ENCODE measurements at places on chromosomes 3 and 15.

- DNase-seq, result no peak
Measured at GRCh38 chr3:45921158-45922038, 21.9 kb upstream of the CXCR6 start.

DNA sequence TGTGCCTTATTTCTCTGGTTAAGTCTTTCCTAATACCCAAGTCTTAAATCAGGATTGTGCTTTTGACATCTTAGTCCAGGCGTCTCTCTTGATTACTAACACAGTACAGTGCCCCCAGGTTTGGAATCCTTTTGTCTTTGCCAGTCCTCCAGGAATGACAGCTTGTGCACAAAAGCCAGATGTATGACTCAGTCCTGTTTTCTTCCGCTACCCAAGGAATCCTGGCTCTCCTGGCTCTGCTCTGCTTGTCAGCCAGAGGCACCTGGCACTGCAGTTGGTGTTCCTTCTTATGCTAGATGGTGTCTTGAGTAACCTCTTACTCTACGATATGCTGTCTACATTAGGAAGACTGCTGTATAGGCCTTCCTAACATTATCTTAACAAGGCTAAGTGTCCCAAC is 728.2 kb upstream of the NECTIN3 start:
- DNase-seq, result no peak

- no peak for DNase-seq
Measured at GRCh38 chr3:99119385-99119784, 217.9 kb upstream of the DCBLD2 start.

GRCh38 chr15:59622289-59622688 is 10.7 kb downstream of the GCNT3 start:
- DNase-seq, result no peak

GRCh38 chr3:113002679-113003078 is 11.9 kb downstream of the GTPBP8 start:
- DNase-seq, result no peak

DNA sequence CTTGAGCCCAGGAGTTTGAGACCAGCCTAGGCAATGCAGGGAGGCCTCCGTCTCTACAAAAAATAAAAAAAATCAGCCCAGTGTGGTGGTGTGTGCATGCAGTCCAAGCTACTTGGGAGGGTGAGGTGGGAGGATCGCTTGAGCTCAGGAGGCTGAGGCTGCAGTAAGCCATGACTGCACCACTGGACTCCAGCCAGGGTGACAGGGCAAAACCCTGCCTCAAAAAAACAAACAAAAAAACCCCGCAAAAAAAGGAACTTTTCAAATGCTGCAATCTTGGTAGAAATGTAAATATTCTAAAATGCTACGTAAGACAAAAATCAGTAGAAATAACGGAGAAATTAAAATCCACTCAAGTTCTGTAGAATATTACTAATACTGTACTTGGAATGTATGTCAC is 108.1 kb upstream of the MELTF start:
- DNase-seq, result no peak

DNA sequence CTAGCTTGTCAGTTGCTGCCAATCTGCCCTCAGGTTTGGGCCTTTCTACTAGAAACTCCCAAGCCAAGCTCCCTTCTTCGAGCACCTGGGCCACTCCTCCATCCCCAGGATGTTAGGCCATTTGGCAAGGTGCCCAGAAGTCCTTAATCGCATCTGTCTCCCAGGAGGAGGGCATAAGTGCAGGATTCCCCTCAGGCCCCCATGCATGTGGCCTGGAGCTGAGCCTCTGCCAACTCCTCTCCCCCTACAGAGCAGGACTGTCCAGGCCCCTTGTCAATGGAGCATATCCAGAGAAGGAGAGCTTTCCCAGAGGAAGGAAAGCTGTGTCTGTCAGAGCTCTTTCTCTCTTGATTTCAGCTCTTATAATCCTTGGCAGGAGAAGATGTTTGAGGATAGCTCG is 182.6 kb upstream of the ROPN1 start:
- DNase-seq, result peak; percentile 34

DNA sequence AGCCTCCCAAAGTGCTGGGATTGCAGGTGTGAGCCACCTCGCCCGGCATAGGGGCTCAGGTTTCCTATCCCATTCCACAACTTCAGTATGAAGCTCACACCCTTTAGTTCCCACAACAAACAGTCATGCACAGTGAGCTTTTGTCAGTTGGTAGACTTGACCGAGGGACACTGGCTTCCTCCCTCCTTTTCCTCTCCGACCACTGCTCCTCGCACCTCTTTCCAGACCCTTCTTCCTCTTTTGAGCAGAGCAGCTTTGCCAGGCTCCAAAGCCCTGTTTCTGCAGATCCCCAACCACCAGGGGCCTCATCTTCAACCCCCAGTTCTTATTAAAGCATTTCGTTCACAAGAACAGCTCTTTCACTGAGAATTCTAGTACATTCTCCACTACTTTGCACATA is 12.7 kb upstream of the CILP start:
- no peak for DNase-seq

GRCh38 chr15:66996094-66996493 is 69.3 kb upstream of the SMAD3 start:
- no peak for DNase-seq

GRCh38 chr3:187994221-187995042 is 159.5 kb upstream of the LPP start:
- DNase-seq, result no peak

GRCh38 chr15:96764946-96765345 is 434.4 kb downstream of the NR2F2 start:
- no peak for DNase-seq

- DNase-seq, result no peak
Measured at GRCh38 chr3:13588993-13589392, 40.1 kb downstream of the FBLN2 start.

- DNase-seq, result no peak
Measured at GRCh38 chr3:150972366-150973071, at the start of gene CLRN1. TSS of gene CLRN1 (minus strand) at chr3:150972727. CDS start at chr3:150972708, 19 bp downstream.

- DNase-seq, result no peak
Measured at GRCh38 chr3:13863965-13864595, 15.8 kb downstream of the WNT7A start.

DNA sequence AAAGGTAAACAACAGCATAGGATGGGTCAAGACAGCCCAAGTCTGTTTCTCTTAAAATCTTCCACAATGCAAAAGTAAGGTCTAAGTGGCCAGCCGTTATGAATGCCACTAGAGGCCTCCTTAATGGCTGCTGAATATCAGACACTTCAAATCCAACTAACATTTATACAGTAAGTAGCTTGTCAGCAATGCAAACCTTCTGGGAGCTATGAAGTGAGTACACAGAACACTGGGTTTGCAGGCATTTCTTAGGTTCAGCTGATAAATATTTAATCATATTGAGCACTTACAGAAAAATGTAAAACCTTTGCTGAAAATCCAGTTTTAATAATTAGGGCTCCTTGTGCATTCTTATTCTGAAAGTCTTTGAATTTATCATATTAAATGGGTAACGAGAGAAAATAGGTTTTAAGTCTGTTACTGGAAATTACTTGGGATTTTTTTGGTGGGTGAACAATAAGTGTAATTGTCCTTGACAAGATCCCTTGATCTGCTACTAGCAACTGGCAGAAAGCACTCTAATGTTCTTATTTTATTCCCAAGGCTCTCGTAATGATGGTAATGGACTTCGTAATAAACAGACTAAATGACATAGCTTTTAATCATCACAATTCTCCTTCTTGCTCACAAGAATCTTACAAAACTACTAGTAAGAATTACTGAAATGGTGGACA is 141.7 kb upstream of the GPR149 start:
- no peak for DNase-seq

- DNase-seq, result no peak
Measured at GRCh38 chr15:38698254-38698653, 133.6 kb upstream of the RASGRP1 start.

GRCh38 chr3:4351164-4351855 is 48.1 kb downstream of the SETMAR start:
- DNase-seq, result no peak

DNA sequence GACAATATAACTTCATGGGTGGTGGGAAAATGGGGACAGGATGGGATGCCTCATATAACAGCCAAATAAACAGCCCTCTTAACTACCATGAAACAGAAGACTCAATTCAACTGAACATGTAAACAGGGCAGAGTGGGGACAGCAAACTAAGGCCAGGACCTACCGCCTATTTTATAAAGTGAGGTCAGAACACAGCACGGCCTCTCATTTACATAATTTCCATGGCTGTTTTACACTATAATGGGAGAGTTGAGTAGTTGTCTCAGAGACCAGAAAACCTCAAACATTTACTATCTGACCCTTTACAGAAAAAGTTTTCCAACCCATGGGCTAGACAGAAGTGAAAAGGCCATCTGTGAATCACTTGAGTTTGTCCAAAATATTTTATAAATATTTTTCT is 56.7 kb upstream of the SNRPA1 start:
- DNase-seq, result no peak

DNA sequence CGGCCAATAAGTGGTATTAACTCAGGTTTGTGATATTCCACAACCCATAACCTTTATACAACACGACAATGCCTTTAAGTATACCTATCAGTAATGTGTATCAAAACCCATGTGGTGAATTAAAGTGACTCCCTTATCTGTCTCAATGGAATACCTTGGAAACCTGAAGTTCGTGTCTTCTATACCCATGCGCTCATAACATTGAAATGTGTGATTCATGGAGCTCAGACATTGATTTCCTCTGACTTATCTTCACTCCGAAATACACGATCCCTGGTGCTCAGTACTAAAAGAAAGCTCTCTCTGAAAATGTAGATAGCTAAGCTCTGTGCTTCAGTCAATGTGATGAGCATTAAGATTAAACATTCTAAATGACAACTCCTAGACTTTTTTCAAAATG is 140.3 kb downstream of the TBC1D5 start:
- DNase-seq, result no peak

- DNase-seq, result no peak
Measured at GRCh38 chr15:65051266-65051665, 6.1 kb downstream of the SLC51B start.

GRCh38 chr3:69881756-69882428 is 117.6 kb upstream of the SAMMSON start:
- DNase-seq, result no peak

DNA sequence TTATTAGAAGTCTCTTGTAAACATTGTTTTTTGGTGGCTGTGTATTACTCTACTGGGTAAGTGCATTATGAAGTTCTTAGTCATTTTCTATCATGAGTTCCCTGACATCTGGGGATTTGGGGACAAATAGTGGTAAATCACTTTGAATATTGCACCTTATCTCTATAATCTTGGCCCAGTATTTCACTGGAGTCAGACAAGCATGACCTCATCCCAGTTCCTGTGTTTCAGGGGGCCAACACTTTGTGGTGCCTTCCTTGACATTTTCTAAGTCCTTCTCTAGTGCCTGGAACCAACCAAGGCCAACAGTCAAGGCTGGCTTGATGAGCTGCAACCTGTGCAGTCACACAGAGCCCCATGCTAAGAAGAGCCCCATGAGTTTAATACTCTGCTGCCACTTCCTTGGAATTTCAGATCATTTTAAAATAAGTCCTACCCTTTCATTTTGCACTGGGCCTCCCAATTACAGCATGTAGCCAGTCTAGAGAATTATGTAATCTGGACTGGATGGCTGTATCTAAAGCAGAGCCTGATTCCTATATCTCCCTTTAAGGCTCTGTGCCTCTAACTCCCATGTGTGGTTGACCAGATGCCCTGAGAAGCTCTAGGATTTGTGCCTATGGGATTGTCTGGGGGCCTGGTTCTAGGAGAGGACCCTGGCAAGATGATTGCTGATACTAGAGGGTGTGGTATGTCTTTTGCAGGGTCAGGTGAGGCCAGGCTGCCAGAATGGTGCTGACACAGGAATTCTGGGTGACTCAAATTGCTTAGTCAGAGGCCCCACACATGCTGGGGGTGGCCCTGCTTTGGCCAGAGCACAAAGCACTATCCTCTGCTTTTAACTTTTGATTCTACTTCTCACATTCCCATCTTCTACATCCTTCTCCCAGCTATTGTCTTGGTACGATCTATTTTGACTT is 319.6 kb upstream of the TBC1D5 start:
- DNase-seq, result no peak

DNA sequence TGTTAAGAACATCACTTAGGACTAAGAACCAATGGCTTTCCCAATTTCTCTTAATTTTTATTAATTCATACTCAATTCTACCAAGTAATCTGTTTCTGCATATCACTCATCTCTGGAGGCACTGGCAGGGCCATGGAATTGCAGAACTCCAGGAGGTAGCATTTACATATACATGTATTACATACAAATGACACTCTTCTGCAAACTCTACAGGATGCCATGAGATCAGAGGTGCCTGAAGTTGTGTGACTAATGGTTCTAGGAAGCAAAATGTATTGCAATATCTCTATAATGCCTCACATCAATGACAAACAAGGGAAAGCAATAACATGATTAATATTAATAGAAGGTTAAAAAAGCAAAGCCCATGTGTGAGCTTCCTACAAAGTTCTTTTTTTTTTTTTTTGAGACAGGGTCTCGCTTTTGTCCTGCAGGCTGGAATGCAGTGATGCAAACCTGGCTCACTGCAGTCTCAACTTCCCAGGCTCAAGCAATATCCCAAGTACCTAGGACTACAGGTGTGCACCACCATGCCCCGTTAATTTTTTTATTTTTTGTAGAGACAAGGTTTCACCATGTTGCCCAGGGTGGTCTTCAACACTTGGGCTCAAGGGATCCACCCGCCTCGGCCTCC is 33.0 kb downstream of the DENND6A start:
- no peak for DNase-seq

DNA sequence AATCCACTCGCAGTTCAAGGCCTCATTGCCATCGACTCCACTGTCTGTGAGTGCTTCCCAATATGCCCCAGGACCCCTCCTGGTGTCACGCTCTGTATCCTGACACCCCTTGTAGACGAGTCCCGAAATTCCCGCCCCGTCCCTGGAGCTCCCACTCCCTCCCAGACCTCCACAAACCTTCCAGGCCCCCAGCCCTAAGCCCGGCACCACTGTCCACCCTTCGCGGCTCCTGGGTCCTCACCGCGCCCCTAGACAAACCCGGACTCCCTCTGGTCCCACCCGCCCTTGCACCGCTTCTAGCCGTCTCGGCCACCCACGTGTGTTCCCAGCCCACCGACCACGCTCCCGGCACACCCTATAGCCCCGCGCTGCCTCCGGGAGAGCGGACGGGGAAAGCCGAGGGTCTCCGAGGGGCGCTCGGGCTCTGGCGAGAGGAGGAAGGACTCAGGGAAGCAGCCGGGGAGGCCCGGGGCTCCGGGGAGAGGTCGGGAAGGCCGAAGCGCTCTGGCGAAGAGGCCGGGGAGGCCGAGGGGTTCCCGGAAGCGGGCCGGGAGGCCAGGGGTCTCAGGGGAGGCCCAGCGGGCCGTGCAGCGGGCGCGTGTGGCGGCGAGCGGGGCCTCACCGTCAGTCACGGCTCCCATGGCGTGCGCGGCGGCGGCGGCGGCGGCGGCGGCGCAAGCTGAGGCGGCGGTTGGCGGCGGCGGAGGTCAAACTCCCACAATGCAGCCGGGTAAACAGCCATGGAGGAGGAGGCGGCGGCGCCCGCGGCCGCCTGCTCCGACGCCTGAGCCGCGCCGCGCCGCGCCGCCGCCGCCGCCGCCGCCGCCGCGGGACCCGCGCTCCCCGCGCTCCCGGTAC is at the start of the genes ATXN7 and THOC7:
Gene ATXN7, plus strand, starts transcription at position 718 of the 858 bp plus-strand sequence. CDS start 48,732 bp downstream, outside the sequence.
Gene THOC7, minus strand, starts transcription at position 656 of the 858 bp plus-strand sequence. Its CDS starts 15 bp downstream, at position 641.
- peak; percentile 75 for DNase-seq

GRCh38 chr3:50320853-50321335 is 1.7 kb downstream of the HYAL2 start:
- DNase-seq, result peak; percentile 73
